ENCODE measurements at places on chromosomes 11 and 22.

GRCh38 chr11:64926689-64927088 lies 2.2 kb downstream of the PPP2R5B start:
- no peak for DNase-seq

GRCh38 chr11:32839308-32839707 lies 9.6 kb downstream of the PRRG4 start:
- DNase-seq = no peak

DNA sequence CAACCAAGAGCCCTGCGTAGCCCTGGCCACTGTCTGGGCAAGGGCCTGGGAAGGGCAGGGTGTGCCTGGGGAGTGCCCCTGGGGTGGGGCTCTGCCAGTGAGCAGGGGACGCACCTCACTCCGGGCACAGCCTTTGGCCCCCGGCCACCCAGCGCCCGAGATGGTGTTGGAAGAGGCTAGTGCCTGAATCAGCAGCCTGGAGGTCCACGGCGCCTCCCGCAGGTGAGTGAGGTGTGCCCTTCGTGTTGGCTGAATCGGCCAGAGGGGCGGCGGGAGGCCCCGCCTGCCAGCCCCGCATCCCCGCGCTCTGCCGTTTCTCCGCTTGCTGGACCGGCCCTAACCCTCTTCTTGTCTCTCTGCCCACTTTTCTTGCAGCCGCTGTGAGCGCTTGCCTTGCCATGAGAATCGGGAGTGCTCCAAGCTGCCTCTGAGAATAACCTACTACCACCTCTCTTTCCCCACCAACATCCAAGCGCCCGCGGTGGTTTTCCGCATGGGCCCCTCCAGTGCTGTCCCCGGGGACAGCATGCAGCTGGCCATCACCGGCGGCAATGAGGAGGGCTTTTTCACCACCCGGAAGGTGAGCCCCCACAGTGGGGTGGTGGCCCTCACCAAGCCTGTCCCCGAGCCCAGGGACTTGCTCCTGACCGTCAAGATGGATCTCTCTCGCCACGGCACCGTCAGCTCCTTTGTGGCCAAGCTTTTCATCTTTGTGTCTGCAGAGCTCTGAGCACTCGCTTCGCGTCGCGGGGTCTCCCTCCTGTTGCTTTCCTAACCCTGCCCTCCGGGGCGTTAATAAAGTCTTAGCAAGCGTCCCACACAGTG lies 60.1 kb downstream of the FBLN1 start:
- DNase-seq = no peak

DNA sequence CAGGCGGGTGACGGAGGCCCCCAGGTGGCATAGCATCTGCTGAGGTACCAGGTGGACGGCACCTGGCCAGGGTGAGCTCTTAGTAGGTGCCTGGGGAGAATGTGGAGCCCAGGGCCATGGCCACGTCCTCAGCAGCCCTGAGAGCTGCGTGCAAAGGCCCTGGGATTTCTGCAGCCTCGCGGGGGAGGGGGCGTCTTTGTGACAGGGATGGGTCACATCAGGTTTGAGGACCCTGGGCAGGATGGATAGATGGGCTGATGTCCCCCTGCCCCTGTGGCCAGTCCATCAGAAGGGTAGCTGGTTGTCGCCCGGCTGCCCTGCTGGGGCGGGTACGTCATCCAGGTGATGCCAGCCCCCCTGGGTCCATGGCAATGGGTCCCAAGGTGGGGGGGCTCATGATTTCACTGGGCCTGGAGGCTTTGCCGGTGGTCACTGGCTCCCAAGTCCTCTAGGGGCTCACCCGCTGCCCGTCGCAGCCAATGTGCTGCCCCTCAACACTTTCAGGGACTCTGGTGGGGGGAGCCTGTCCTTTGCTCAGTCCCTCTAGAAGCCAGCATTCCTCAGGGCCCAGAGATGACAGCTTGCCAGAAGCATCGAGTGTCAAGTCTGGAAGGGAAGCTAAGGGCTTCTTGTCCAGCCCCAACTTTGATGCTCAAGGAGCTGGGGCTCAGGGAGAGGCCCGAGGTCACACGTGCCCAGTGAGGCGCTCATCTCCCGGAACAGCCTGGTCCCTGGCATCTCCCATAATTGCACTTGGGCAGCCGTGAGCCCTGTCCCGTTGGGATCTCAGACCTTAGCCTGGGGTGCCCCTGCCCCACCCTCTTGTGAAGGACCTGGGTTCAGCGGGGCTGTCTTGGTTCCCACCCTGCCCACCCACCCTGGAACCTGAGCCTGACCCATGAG lies 777 bp downstream of the TBX10 start:
- DNase-seq = no peak

GRCh38 chr11:62930157-62930556 lies 9.0 kb upstream of the CHRM1 start:
- DNase-seq = peak; percentile 64

- DNase-seq = no peak
Measured at GRCh38 chr11:17564687-17565042, 17.6 kb downstream of the OTOG start.

DNA sequence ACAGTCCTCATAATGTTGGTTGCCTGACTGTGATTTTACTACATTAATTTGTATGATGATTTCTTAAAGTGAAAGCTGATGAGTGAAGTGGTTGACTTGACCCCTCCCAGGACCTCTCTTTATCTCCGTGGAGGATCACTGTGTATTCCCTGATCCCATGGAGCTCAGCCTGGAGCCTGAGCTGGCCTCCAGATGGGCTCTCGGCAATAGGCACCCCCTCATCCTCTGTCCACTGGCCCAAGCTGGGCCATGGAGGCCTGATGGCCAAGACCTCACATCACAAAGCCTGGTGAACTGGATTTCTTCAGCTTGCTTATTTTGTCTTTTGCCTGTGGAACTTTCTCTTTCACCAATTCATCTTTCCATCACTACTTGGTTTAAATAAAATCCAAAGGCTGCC lies 75.2 kb downstream of the WNT11 start:
- DNase-seq = no peak

- DNase-seq = no peak
Measured at GRCh38 chr11:64286801-64287159, 1.1 kb downstream of the GPR137 start.

DNA sequence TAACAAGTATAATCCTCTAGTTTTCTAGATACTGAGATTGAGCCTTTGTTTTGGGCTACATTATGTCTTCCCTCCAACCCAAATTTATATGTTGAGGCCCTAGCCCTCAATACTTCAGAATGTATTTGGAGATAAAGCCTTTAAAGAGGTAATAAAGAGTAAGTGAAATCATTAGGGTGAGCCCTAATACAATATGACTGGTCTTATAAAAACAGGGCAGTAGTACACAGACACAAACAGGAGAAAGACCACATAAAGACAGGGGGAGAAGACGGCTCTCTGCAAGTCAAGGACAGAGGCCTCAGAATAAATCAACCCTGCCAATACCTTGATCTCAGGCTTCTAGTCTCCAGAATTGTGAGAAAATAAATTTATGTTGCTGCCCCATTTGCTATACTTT lies 6.3 kb downstream of the OR10V1 start:
- DNase-seq = no peak

GRCh38 chr11:111329306-111330204 lies 31.2 kb downstream of the POU2AF3 start:
- DNase-seq = peak; percentile 78

GRCh38 chr11:91365986-91366585 lies 858.5 kb upstream of the FAT3 start:
- DNase-seq = no peak

GRCh38 chr11:38680746-38681145 lies 2082.7 kb upstream of the RAG2 start:
- DNase-seq = no peak

GRCh38 chr11:110028921-110029320 lies 64.3 kb upstream of the ZC3H12C start:
- DNase-seq = no peak

DNA sequence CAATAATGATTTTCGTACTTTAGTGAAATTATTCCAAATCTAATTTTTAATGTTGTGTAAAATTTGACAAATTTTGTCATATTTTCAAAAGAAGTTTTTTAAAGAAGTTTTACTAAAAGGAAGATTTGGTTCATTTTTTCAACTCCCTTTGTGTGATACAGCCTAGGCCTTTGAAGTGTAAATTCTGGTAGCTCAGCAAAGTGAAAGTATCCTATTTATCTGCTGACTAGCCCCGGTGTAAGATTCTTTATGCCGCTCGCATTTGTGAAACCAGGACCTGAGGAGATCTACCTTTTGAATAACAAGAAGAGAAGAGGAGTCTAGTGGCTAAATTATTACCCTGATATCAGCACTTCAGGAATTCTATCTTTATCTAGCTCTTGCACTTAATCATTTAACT lies 177.4 kb downstream of the JRKL start:
- no peak for DNase-seq

DNA sequence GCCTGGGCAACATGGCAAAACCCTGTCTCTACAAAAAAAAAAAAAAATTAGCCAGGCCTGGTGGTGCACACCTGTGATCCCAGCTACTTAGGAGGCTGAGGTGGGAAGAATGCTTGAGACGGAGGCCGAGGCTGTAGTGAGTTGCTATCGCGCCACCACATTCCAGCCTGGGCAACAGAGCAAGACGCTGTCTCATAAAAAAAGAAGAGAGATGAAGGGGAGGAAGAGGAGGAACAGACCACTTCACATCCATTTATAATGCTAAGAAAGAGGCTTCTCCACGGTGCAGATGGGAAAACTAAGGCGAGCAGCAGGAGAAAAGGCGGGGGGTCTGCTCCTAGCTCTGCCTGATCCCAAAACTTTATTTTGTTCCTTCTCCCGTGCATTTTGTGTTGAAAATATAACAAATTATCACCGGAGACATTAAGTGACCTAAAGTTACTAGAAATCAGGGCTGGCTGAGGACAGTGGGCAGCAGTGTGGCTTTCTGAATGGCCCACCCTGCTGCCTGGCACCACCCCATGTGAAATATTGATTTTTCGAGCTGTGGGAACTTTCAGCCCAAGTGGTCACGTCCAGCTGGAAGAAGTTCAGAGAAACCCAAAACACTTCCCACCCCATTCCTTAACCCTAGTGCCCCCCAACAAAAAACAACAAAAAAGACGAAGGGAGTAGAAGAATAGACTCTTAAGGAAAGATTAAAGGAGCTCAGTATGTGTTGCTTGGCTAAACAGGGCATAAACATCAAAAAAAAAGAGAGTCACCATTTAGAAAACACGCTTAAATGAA lies 9.5 kb downstream of the MYH9 start:
- DNase-seq = no peak

GRCh38 chr22:50004918-50005317 lies 7.6 kb downstream of the IL17REL start:
- no peak for DNase-seq

GRCh38 chr11:84541731-84542340 lies 1085.3 kb downstream of the DLG2 start:
- DNase-seq = no peak

GRCh38 chr11:83642500-83642899 lies 356.3 kb upstream of the CCDC90B start:
- no peak for DNase-seq

- DNase-seq = no peak
Measured at GRCh38 chr11:34223907-34224306, 118.5 kb downstream of the NAT10 start.

GRCh38 chr11:57154739-57155138 lies 27.0 kb upstream of the LRRC55 start:
- no peak for DNase-seq

GRCh38 chr11:118142081-118142480 lies 10.5 kb downstream of the SCN4B start:
- no peak for DNase-seq

DNA sequence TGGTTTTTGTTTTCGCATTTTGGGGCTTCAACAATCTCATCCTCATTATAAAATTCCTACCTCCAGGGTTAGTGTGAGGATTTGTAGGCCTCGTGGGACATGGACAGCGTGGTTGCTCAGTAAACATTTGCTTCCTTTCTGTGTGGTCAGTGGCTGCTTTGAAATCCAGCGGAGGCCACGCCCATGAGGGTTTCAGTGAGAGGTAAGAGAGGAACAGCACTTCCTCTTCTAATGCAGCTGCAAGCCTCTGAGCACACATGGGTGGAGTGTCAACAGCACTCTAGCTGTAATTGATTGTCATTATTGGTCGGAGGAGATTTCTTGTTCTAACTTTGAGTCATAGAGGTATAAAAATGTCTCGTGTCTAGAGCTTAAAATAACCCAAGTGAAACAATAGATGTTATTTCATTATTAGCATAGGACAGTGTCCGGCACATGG lies 6.0 kb upstream of the ARHGAP42 start:
- DNase-seq = peak; percentile 22

- DNase-seq = peak; percentile 58
Measured at GRCh38 chr11:57424792-57425564, 1.9 kb downstream of the SLC43A3 start.

DNA sequence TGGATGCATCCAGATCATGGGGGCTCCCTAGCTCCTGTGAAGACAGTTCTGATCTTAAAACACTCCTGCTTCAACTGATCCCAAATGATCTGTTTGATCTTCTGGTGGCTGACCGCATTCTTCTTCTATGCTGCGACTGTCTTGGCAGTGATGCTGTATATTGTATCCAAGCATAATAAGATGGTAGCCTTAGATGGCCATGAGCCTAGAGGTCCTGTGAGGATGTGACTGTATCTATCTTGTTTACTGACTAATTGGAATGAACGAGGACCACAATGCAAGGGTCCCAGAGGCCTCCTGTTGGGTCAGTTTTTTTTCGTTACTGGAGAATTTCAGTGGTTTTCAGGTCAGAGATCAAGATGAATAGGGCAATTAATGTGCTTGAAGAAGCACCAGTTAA lies 7.1 kb upstream of the MPEG1 start:
- DNase-seq = no peak

- DNase-seq = no peak
Measured at GRCh38 chr11:30143098-30143705, 87.6 kb upstream of the FSHB start.

- DNase-seq = no peak
Measured at GRCh38 chr11:47587723-47588326, 1.3 kb downstream of the FAM180B start.

GRCh38 chr11:60175860-60176275 lies 7.0 kb downstream of the MS4A6A start:
- DNase-seq = no peak

GRCh38 chr22:30247974-30248373 lies 1.4 kb upstream of the LIF start:
- no peak for DNase-seq

GRCh38 chr11:121112498-121113455 lies 11.7 kb downstream of the TECTA start:
- peak; percentile 37 for DNase-seq

Data from DMS79 treated with DMSO at 0.1 percent for 48 hours (cell line).